ENCODE measurements at places on chromosomes 12 and 14.

GRCh38 chr12:99670635-99671034, 23.1 kb downstream of the GARIN6 start:
- DNase-seq = no peak
- H3K27ac ChIP-seq = no peak overlapping the region
- no peak overlapping the region for H3K4me3 ChIP-seq

DNA sequence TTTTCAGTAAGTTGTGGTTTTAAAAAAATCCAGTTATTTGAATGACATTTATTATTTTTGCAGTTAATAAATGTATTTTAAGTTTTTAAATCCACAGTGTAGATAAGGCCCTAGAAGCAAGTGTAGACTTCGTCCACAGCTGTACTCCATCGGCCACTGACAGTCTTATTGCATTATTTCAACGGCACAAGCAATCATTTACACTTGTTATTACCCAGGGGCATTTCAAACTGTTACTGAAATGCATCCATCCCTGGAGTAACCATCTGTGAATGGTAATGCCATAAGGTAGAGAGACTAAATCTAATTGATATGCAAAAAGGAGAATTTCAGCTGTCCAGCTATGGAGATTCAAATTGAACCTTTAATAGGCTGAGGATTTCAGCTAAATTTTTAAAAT, 48.4 kb downstream of the BICD1 start:
- H3K4me1 ChIP-seq = peaks cover 2% of the 10 kb centered on the region
- no peaks in the 10 kb centered on the region for H3K27me3 ChIP-seq

DNA sequence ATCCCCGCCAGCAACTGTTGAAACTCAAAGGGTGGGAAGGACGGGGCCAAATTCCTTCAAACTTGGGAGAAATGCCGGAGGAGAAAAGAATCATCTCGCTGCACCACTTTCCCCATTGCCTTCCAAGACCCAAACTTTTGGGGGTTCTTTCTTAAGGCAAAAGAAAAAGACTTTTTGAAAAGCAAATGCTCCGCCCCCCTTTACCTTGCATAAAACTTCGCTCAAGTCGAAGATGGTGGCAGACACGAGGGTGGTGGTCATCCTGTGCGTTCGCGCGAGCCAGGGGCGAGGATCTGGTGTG, 239 bp downstream of the ZFP36L1 start:
- no peaks in the 10 kb centered on the region for H3K27me3 ChIP-seq
- no peak for DNase-seq
- H3K27ac ChIP-seq = peak overlapping the region; percentile 100
- peaks cover 59% of the 10 kb centered on the region for H3K36me3 ChIP-seq
- peaks cover 52% of the 10 kb centered on the region for H3K4me1 ChIP-seq

- peak; percentile 62 for DNase-seq
- H3K36me3 ChIP-seq = no peaks in the 10 kb centered on the region
- H3K27me3 ChIP-seq = no peaks in the 10 kb centered on the region
- H3K4me3 ChIP-seq = no peak overlapping the region
These were observed 114.3 kb downstream of the KSR2 start for GRCh38 chr12:117854339-117855012.

DNA sequence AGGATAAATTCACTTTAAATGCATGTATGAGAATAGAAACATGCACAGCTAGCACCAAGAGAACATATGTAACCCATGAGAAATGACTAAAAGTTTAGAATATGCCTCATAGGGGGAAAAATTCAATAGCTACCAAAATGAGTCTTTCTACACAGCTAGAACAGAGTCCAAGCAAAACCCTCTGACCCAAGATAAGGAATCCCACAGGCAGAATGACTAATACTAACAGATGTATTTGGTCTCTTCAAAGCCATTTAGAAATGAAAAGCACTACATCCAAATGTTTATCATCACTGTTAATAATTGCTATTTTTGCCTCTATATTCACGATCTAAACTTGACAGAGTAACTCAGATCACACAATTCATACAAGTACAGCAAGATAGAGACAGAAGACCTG, 44.0 kb downstream of the KICS2 start:
- no peak overlapping the region for H3K4me3 ChIP-seq
- H3K27ac ChIP-seq = no peak overlapping the region
- H3K27me3 ChIP-seq = no peaks in the 10 kb centered on the region
- no peaks in the 10 kb centered on the region for H3K36me3 ChIP-seq
- DNase-seq = no peak
- H3K4me1 ChIP-seq = no peaks in the 10 kb centered on the region

GRCh38 chr12:103647267-103647666, 60.2 kb downstream of the STAB2 start:
- H3K36me3 ChIP-seq = no peaks in the 10 kb centered on the region
- no peak overlapping the region for H3K4me3 ChIP-seq
- DNase-seq = no peak
- no peak overlapping the region for H3K27ac ChIP-seq
- H3K27me3 ChIP-seq = peaks cover 8% of the 10 kb centered on the region
- H3K4me1 ChIP-seq = no peaks in the 10 kb centered on the region

- no peak overlapping the region for H3K4me3 ChIP-seq
- no peaks in the 10 kb centered on the region for H3K27me3 ChIP-seq
- peaks cover 2% of the 10 kb centered on the region for H3K36me3 ChIP-seq
- no peak for DNase-seq
- H3K4me1 ChIP-seq = peaks cover 26% of the 10 kb centered on the region
These were observed 6.7 kb upstream of the FBRSL1 start for GRCh38 chr12:132483208-132483607.

DNA sequence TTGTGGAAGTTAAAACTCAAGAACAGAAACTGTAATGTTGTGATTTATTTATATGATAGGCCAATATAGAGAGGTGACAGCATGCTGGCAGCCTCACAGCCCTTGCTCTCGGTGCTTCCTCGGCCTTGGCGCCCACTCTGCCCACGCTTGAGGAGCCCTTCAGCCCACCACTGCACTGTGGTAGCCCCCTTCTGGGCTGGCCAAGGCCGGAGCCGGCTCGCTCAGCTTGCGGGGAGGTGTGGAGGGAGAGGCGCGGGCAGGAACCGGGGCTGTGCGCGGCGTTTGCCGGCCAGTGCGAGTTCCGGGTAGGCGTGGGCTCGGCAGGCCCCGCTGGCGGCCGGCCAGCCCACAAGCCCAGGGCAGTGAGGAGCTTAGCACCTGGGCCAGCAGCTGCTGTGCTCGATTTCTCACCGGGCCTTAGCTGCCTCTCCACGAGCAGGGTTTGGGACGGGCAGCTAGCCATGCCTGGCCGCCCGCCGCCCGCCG, 65.8 kb upstream of the SLC8A3 start:
- H3K27ac ChIP-seq = no peak overlapping the region
- no peak for DNase-seq
- peaks cover 62% of the 10 kb centered on the region for H3K27me3 ChIP-seq

DNA sequence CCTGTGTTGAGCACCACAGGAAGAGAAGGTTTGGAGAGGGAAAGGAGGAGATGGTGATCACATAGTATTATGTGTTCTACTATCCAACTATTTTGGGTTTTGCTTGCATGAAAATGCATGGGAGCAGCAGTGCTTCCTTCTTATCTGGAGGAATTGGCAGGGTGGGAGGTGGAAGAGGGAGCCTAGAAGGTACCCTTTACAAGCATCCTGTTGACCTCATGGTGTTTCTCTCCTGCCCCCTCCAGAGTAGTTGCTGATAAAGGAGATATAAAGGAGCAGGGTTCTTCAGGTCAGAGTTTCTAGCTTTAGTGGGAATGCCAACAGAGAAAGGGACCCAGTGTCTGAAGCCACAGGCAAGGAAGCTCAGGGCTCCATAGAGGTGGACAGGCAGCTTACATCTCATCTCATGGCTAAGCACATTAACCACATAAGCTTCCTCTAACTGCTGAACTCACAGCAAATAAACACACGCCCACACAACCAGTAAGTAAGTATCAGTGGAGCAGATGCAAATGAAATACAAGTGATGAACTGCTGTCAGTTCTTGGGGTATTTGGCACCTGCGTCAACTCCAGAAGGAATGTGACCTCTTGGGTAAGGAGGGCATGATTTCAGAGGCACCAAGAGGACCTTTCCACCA, 174.2 kb upstream of the SLC38A2 start:
- H3K27ac ChIP-seq = peak overlapping the region; percentile 83
- peaks cover 45% of the 10 kb centered on the region for H3K36me3 ChIP-seq
- peak overlapping the region; percentile 10 for H3K4me3 ChIP-seq
- DNase-seq = peak; percentile 49
